ENCODE measurements at places on chromosomes 5 and 9.
A peak's percentile ranks its signal among the peaks of the same experiment; 100 is the strongest.

GRCh38 chr5:81422671-81423070 is 28.7 kb upstream of the ACOT12 start:
- DNase-seq: no peak

- DNase-seq: peak; percentile 51
Observed at GRCh38 chr5:60700416-60700757, 421 bp upstream of the DEPDC1B start.

- no peak for DNase-seq
Observed at GRCh38 chr5:79091064-79091463, 20.5 kb upstream of the BHMT start.

- no peak for DNase-seq
Observed at GRCh38 chr5:74034733-74035132, 408.7 kb downstream of the ARHGEF28 start.

GRCh38 chr9:84990416-84990815 is 320.9 kb downstream of the NTRK2 start:
- no peak for DNase-seq

DNA sequence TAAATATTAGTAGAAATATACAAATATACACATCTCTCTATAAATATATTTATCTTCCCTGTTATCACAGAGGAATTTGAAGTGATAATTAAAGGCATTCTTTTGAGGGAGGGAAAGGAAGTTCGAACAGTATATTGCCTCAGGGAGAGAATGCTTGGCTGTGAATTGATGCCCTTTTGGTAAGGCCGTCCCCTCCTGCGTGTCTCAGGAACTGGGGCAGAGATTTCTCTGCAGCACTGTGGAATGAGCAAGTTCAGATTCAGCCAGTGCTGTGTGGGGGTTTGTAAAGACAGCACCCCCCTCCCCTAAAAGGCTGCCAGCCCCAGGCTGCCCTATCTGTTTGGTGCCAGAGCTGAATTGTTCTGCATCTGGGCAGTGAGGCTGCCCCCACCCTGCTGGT is 42.0 kb downstream of the UBE2QL1 start:
- no peak for DNase-seq

- no peak for DNase-seq
Observed at GRCh38 chr5:14326035-14326903, 183.1 kb downstream of the TRIO start.

GRCh38 chr5:176169393-176170063 is 68.7 kb upstream of the SIMC1 start:
- no peak for DNase-seq

DNA sequence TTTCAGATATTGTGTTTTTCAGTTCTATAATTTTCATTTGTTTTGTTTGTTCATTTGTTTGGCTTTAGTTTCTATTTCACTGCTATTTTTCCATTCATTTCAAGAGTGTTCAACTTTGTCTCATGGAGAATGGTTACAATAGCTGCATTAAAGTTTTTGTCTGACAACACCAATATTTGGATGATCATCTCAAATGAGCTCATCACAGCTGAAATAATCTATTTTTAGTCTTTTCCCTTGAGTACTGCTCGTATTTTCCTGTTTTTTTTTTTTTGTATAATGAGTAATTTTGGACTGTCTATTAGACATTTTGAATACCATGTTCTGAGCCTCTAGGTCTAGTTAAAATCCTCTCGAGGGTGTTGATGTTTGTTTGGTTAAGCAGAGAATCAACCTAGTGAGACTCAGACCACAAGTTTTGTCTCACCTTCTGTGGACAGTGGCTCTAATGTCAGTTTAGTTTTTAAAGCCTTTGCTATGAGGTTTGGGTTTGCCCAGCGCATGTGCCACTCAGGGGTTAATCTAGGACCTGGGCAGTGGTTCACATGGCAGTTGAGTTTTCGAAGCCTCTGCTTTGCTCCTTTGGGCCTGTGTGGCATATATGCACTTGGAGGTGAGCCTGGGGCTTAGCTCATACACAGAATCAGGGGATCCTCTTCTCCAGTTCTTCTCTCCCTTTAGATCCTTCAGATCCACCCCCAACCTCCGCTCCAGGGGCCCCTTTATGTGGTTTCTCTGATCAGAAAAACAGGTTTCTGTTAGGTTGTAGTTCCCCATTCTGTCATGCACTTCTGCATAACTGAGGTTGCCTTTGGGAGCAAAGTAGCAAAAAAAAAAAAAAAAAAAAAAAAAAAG is 79.8 kb downstream of the ARSB start:
- DNase-seq: no peak

DNA sequence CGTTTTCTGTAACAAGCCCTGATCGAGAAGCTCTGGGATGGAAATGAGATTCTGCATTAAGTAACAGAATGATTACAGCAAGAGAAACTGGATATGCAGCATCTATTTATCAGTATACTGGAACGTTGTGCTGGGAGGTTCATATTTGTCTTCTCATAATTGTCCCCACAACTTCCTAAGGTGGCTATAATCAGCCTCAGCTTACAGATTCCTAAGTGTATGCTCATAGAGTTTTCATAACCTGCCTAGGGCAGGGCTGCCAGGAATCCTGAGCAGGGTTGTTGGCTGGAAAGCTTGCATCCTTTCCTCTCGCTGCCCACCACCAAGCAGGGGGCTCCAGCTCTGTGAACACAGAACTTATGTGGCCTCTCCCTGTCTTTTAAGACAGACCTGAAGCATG is 70.2 kb downstream of the FNBP1 start:
- no peak for DNase-seq

DNA sequence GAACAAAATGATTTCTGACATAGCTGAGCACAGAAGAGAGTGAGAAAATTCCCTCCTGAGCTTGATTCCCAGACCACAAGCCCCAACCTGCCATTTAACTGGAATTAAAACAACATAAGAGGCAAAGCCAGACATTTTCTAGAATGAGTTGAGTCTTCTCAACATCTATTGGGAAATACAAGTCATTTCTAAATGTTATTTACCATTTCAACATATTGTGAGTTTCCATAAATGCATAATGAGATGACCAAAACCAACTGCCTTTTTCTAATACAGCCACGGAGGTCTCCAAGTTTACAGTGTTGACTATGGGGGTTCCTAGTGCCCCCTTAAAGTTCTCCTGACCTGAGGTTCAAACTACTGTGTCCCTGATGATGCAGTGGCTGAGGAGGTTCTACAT is 20.0 kb downstream of the SH3TC2 start:
- no peak for DNase-seq

DNA sequence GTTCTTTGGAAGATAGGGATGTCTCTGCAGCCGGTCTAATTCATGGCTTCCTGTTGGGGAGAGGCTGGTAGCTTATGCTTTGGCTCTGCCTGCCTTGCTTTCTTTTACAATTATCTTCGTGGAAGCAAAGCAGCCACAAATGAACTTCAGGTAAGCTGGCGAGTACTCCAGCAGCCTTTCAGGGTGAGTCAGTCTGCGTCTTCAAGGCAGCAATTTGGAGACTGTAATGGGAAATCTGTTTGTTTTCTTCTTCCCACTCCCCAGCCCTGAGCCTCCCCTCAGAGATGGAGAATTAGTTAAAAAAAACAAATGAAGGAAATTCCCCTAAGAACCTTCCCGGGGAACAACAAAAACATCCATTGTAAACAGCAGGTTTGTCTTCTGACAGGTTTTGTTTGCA is 100.1 kb downstream of the PSAT1 start:
- DNase-seq: no peak

- DNase-seq: no peak
Observed at GRCh38 chr5:36300927-36301540, 668 bp downstream of the RANBP3L start.

DNA sequence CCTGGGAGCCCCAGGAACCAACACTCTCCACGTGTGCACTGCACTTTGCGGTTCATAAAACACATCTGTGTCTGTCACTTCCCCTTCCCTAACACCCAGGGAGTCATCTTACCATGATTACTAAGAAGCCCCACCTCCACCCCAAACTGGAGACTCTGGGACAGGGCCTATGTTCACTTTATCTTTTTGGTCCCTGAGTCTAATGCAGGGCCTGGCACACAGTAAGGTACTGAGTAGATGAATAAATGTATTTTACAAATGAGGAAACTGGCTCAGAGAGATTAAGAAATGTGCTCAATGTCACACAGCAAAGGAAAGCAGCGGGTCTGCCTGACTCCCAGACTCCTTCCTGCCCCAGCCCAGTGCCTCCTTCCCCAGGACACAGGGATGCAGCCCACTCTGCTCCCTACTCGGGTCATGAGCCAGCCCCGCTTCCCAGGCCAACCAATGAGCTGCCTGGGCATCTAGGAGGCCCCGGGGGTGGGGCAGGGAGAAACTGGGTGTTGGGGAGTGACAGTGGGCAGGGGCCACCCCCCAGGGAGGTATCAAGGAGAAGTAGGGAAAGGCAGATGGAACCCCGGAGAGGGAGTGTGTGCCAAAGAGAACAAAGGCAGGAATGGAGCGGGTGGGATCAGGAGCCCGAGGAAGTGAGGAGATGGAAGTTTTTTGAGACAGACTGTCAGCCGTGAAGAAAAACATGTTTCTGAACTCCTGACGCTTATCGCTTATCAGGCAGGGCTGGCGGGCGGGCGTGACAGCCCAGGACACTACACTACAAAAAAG is 30.5 kb downstream of the SHB start:
- DNase-seq: no peak

- DNase-seq: no peak
Observed at GRCh38 chr5:68531970-68532369, 316.4 kb downstream of the PIK3R1 start.

GRCh38 chr9:112042244-112042638 is 132.9 kb downstream of the SUSD1 start:
- no peak for DNase-seq

GRCh38 chr5:76269259-76269931 is 133.7 kb upstream of the IQGAP2 start:
- DNase-seq: no peak

GRCh38 chr5:124065508-124065907 is 553.5 kb downstream of the CSNK1G3 start:
- DNase-seq: no peak

GRCh38 chr5:67374378-67374777 is 177.8 kb upstream of the CD180 start:
- DNase-seq: no peak

- DNase-seq: no peak
Observed at GRCh38 chr5:126373375-126374108, 49.7 kb upstream of the GRAMD2B start.

- no peak for DNase-seq
Observed at GRCh38 chr9:14236591-14236990, 77.3 kb downstream of the NFIB start.

DNA sequence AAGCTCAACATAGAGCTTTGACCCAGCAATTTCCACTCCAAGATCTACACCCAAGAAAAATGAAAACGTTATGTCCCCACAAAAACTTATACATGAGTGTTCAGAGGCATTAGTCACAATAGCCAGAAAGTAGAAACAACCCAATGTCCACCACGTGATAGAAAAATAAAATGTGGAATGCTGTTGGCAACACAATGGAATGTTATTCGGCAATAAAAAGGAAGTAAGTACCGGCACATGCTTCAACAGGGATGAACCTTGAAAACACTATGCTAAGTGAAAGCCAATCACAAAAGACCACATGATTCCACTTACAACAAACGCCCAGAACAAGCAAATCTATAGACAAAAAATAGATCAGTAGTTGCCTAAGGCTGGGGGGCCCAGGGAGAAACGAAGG is 6.0 kb downstream of the UBQLN1 start:
- no peak for DNase-seq

DNA sequence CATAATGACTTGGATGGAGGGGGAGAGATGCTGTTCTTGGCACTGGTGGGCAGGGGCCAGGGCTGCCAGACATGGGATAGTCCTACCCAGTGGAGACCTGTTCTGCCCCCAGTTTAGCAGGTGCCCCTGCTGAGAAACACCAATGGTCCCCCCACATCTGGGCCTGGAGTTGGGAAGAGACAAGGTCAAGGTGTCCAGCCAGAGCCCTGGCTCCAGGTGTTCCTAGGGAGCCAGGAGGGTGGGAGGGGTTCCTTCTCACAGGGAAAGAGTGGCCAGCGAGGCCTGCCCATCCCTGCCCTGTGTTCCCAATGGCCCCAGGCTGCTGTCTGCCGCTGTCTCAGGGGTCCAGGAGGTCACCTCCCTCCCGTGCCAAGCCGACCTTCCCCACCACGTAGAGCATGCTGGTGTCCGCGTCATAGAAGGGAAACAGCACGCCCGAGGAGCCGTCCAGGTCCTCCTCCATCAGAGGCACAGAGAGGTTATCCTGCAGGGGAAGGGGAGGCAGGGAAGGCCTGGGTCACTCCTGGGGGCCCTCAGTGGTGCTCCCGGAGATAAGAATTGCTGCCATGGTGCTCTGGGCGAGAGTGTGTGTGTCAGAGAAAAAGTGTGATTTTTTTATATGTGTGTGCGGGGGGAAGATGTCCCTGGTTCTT is 11.7 kb upstream of the TRIM14 start:
- DNase-seq: no peak

DNA sequence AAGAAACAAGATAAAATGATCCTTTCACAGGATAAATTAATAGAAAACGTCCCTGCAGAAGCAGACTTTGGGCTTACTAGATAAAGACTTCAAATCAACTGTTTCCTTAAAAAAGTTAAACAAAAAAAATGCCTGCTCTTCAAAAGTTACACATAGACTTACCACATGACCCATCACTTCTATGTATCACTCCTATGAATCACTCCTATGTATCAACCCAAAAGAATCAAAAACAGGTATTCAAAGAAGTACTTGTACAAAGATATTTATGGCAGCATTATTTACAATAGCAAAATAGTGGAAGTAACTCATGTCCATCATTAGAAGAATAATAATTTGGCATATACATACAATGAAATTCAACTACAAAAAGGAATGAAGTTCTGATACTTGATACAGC is 56.3 kb upstream of the PRDM9 start:
- DNase-seq: no peak

GRCh38 chr5:14097998-14098471 is 45.1 kb upstream of the TRIO start:
- no peak for DNase-seq

DNA sequence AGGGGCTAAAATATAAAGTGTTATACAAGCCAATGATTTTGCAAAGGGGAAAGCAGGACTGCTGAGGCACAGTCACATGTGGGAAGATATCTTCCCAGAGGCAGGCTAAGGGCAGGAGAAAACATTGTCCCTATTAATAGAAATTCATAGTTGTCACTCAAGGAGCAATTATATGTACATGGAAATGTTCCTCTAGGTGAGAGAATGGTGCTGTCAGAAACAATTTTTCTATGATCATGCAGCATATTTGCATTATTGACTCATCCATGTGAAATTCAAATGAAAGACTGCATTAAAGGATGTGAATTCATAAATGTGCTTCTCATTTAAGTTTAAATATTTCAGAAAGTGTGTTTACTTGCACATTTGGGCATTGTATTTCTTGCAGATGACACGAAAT is 775.9 kb upstream of the CDH9 start:
- no peak for DNase-seq

- DNase-seq: no peak
Observed at GRCh38 chr9:10079284-10079964, 533.4 kb downstream of the PTPRD start.

GRCh38 chr5:91928754-91929521 is 545.8 kb upstream of the ARRDC3 start:
- DNase-seq: peak; percentile 48

Data from NCI-H1417 (cell line).